ENCODE measurements at places on chromosomes 2 and 18.

GRCh38 chr2:120935339-120936313 lies 200.0 kb downstream of the GLI2 start:
- DNase-seq: no peak

DNA sequence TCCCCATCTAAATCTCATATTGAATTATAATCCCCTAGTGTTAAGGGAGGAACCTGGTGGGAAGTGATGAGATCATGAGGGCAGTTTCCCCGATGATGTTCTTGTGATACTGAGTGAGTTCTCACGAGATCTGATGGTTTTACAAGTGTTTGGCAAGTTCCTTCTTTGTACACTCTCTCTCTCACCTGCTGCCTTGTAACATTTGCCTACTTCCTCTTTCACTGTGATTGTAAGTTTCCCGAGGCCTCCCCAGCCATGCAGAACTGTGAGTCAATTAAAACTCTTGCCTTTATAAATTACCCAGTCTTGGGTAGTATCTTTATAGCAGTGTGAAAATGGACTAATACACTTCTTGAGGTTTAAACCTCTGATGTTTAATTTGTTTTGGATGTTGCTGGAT lies 177.5 kb downstream of the CD8B2 start:
- no peak for DNase-seq

DNA sequence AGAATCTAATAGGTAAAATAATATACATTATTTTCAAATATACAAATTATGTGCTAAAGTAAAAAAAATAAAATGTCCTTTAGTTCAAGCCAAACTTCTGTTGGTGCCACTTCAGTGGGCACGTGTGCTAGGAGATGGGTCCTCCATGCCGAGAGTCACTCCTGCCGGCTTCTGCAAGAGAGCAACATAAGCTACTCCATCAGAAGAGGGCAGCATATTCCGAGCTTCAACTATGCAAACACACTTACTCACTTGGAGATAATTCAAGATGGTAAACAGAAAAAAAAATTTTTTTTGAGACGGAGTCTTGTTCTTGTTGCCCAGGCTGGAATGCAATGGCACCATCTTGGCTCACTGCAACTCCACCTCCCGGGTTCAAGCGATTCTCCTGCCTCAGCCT lies 24.4 kb downstream of the CNOT11 start:
- DNase-seq: no peak

- peak; percentile 43 for DNase-seq
Measured at GRCh38 chr2:8583400-8584173, 98.3 kb upstream of the ID2 start.

- no peak for DNase-seq
Measured at GRCh38 chr2:110770404-110770958, 38.1 kb downstream of the ACOXL start.

GRCh38 chr18:3898861-3899613 lies 449.1 kb downstream of the TGIF1 start:
- no peak for DNase-seq

DNA sequence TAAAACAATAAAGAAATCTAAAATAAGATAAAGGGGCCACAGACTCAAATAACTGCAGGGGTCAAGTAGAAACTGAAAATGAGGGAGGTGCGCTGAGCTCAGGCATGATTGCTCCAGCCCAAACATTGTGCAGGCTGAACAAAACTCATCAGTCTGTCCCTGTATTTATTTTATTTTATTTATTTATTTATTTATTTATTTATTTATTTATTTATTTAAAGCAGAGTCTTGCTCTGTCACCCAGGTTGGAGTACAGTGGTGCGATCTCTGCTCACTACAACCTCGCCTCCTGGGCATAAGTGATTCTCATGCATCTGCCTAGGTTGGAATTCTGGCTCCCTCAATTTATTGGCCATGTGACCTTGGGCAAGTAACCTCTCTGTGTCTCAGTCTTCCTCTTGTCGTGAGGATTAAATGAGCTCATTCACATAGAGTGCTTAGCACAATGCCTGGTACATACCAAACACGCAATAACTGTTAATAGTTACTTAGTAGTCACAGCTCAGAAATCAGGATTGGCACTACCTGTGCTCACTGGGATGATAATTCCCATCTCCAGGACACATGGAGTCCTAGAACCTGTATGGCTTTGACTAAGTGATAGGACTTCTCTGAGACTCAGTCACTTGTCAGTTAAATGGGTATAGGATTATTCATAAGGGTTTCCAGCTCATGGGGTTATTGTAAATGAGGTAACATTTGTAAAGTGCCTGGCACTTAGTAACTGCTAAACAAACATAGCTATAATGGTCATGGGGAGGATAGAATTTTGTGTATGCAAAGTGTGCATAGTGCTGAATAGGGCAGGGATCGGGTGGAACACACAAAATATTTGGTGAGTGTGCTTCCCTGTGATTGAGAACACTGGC lies 6.0 kb downstream of the SPEG start:
- no peak for DNase-seq

- no peak for DNase-seq
Measured at GRCh38 chr2:119650206-119650605, 28.8 kb upstream of the TMEM177 start.

- no peak for DNase-seq
Measured at GRCh38 chr2:228653884-228654283, 472.4 kb upstream of the SPHKAP start.

DNA sequence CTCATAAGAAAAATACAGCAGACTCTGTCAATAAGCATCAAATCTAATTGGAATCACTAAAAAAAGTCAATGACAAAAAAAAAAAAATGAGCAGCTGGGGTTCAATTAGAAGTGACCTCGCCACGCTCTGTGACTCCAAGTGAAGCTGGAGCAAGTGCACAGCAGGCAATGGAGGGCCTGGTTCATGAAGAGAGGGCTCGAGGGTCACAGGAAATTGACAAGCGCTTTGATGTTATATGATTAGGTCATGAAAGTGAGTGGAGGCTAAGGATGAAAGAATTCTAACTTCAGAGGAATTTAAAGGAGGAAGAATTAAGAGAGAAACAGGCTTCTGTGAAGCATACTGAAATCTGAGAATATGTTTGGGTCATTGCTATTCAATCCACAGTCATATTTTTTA lies 85.4 kb upstream of the TMEM18 start:
- DNase-seq: no peak

DNA sequence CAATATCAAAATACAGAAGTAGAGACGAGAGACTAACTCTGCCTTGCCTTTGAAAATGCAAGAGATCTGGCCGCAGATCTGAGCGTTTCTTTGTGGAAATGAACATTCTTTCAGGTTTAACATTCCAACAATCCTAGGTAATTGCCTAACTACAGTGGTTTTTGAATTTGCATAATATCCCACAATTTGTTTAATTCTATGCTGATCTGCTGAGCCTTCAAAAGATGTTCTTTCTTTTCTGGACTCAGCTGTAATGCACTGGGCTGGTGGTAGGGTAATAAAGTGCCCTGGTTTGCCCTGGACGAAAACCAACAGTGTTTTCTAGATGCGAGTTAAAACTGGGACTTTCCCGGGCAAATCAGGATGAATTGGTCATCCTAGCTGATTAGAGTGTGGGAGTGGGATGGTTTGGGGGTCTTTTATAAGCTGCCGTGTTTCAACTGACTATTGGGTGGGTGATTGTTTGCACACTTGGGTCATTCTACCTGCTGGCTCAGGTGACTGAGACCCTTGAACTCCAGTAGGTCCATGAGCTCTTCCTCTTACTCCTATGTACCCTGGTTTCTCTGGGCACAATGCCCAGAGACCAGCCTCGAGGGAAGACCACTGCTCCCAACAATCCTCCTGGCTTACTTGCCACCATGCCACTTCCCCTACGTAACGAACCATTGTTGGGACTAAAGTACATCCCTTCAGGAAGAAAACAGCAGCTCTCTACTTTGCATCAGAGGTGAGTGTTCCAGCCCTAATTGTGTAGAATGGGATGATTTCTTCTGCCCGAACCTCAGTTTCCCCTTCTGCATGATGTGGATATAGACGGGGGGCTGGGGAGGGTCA lies 3.4 kb upstream of the PAX8 start:
- DNase-seq: no peak

DNA sequence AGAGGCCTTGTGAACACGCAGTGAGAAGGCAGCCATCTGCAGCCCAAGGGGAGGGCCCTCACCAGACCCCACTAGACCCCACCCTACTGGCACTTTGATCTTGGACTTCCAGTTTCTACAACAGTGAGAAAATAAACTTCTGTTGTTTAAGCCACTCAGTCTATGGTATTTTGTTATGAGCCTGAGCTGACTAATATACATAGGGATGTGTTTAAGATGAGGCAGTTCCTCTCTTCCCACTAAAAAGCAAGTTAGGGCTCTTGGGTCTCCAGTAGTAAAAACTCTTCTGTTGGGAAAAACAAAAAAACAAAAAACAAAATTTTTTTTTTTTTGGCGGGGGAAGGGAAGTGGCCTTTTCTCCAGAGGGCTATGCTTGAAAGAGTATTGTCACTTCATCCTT lies 233.2 kb upstream of the SMAD7 start:
- DNase-seq: no peak

DNA sequence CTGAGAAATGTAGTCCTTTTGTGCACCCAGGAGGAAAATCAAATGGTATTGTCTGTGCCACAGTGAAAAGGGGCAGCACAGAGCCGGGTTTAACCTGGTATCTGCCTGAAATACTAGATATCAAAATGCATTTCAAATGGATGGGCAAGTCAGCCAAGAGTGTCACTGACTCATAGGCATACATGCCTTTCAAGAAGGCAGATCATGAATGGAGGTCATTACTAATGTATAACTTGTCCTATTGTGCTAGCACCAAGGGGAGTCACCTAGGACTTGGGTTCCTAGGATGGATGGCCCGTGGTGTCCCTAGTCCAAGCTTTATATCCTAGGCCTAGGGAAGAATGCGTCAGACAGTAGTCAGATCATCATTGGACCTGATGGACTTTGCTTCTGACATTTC lies 49.9 kb downstream of the TCF7L1 start:
- no peak for DNase-seq

DNA sequence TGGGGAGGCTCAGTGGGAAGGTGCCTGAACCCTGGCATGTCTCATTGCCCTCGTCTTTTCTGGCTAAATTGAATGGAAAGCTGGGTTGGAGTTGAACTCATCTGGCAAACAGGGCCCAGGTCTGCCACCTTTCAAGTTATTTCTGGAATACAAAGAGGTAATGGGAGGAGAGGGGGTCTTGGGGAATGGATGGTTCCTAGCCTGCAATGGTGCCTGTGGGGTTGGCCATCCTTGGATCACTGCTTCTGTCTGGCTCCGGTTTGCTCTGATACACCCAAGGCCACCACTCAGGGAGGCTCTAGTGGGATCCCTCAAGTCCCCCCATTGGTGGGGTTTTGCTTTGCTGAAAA lies 45.3 kb downstream of the PSD4 start:
- DNase-seq: no peak

DNA sequence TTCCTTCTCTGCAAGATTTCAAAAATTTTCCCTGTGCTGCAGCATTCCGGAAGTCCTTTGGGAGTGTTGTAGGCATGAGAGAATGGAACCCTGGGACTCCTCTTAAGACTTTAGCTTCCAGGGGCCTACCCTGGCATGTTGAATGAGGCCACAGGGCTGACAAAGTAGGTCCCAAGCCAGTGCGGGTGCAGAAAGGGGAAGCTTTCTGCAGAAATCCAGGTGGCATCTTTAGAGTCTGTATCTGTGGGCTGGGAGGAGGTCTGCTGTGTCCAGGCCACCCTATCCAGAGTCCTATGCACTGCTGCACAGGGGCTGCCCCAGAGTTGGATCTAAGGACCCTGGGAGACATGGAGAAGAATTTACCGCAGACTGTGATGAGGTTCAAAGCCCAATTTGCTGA lies 1.9 kb upstream of the SIX2 start:
- no peak for DNase-seq

DNA sequence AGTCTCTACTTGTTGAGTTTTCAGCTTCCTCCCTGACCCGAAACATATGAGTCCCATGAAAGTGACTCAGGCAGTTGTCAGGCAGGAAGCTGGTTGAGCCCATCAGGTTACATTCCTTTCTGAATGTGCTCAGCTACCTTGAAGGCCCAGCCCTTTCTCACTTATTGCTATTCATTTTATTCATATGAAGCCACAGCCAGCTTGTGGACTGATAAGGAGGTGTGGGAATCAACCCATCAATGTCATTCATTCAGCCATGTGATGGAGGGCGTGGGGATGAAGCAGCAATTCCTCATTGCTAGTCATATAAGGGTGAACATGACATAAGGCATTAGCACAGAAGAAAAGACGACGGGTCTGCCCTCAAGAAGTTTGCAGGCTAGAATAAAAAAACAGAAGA lies 5.3 kb upstream of the VPS4B start:
- DNase-seq: no peak

DNA sequence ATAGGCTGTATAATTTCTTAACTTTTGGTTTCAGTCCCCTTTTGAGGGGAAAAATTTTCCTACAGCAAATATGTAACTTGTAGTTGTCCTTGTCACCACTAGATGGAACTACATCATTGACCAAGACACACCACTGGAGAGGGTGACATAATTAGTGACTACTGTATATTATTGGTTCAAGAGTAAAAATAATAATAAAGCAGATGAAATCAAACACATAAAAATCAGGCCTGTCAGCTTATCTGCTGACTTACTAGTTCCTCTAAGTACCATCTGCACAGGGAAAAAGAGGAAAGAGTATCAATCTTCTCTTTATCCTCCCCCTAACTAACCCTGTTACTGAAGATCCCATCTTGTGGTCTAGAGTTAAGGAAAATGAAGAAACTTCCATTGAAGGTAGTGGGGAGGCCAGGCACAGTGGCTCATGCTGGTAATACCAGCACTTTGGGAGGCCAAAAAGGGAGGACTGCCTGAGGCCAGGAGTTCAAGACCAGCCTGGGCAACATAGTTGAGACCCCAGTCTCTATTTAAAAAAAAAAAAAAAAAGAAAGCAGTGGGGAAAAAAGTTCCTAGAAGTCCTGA lies 29.6 kb upstream of the ENOSF1 start:
- DNase-seq: no peak

GRCh38 chr2:68119504-68119903 lies 38.2 kb upstream of the PNO1 start:
- DNase-seq: no peak

DNA sequence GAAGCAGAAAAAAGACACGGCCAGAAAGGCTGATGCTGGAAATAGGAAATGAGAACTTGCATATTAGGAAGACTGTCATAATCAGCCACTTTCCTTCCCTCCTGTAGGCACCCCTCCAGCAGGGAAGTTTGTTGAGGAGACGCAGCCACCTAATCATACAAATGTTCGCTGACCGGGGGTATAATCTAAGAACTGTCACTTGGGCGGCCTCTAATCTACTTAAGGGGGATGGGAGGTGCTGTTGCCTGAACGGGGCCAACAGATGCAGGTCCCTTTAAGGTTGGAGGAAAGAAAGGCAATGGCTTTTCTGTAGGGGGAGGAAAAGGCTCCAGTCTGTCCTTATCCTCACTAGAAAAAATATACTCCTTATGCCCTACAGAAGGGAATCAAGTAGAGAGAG lies 50.6 kb downstream of the DNAJC10 start:
- no peak for DNase-seq

DNA sequence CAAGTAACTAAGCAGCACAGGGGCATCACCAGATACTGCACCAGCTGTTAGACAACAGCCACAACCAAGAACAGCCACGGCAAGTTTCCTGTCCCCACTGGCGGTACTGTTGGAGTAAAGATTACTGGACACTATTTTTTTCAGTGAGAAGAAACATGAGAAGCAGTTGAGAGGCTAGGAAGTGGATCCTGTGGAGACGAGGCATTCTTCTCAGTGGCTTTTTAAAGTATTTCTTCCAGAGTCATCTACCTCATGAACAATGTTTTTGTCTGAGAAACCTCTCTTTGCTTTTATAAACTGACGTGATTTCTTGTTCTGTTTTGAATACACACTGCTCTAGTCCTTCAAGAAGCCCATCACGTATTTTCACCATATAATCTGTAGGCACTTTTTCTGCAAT lies 18.8 kb downstream of the TM4SF20 start:
- DNase-seq: no peak

Measured in activated effector memory CD4-positive, alpha-beta T cell treated with Interleukin-2 at 50 U/mL for 16 hours (primary cell).